ENCODE measurements at places on chromosomes 5 and 9.

DNA sequence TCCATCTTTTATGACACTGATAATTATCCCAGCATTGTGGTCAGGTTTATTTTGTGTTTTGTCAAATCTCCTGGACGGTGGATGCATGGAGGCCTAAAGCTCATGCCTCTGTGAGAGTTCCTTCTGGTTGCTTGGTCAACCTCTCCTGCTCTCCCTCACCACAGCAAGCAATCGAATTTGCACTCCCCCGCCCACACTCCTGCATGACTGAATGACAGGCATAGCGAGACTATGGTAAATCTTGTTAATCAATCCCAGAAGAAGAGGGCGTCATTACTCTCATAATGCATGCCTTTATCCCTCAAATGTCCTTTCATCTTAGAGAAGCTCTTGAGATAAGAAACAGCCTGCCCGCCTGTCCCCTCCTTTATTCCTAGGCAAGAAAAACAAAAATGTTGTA lies 1215.0 kb upstream of the CDH9 start:
- no peak for DNase-seq

- DNase-seq = no peak
Measured at GRCh38 chr9:85960688-85961093, 19.7 kb downstream of the NAA35 start.

GRCh38 chr5:160033546-160034252 lies 24.8 kb downstream of the TTC1 start:
- no peak for DNase-seq

- no peak for DNase-seq
Measured at GRCh38 chr9:132192728-132193127, 30.9 kb downstream of the NTNG2 start.

DNA sequence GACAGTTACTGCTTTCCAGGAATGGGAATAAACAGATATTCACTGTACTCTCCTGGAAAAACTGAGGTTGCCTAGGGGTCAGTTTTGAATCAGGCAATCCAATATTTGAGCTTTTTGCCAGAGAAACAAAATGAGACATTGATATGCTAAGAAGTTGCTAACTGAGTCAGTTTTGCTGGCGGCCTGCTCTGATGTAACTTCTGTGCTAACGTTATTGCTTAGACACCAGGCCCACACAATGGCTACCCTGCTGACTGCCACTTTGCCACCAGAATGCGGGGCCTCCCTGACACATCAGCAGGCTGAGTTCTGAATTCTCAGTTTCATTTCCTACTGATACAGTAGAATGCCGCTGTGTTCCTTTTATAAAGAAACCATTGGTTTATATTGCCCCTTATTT lies 18.2 kb upstream of the ZNF618 start:
- no peak for DNase-seq

All from CD4-positive, alpha-beta T cell treated with Interleukin-12 subunit alpha and Interleukin-12 subunit beta, for 1 hour (primary cell).